ENCODE measurements at places on chromosomes 1 and 21. TPM values are rescaled to one million over a fixed set of nuclear protein-coding genes. Genes with fewer than 3 reads are reported as not detected.

DNA sequence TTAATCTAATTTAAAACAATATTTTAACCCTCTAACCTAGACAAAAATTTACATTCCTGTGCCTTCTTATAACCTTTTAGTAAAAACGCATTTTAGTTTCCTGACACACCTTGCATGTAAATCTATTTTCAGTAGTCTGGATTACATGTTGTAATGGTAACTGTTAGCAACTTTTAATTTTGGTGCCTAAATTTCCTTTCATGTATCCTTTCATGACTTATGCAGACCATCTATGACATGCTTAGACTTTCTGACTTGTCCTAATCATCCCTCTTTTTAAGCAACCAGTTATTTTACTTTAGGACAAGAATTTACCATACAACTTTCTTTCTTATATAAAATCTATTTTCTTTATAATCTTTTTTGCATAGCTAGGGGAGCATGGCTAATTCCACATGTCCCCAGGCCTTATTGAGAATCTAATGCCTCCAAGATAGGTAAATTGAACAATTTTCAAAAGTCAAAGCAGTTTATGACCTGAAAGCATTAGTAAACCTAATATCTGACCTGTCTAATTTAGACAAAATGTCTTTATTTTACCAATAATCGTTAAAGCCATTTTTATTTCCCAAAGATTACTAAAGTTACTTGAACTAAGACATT lies 57.5 kb upstream of the IL12RB2 start:
- DNase-seq = no peak

DNA sequence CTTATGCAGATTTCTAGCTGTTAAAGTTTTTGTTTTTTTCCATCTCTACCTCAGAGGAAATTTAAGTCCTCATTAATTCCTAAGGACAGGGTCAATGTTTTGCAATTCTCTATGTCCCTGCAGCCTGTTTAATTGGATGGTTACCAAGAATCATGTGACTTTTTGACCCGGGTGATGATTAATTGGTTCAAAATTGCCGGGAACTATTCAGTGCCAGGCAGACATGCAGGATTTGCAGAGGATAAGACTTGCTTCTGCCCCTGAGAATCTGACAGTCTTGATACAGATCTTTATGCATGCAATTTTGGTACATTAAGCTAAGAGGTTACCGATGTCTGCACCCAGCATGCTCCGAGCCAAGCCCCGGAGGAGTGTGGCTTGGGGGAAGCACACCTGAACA lies 87.9 kb downstream of the PLPP3 start:
- no peak for DNase-seq

DNA sequence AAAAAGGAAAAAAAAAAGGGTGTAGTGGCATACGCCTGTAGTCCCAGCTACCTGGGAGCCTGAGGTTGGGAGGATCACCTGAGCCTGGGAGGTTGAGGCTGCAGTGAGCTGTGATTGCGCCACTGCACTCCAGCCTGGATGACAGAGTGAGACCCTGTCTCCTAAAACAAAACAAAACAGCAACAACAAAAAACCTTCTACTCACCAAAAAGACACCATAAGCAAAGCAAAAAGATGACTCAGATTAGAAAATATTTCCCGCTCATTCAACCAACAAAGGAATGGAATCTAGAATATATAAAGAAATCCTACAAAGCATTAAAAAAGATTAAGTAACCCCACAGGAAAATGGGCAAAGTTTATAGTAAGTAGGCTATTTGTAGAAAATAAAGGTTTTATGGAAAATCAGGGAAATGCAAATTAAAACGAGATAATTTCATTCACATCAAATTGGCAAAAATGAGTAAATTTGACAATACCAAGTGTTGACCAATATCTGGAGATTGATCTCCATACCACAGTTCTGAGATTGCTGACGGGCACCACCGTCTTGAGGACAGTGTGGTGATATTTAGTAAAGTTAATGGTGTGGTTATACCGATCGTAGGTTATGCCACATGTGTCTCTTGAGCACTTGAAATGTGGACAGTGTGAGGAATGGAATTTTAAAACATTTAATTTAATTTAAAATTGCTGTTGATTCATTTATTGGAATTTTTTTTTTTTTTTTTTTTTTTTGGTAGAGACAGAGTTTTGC lies 54.0 kb downstream of the PIK3CD start:
- no peak for DNase-seq

DNA sequence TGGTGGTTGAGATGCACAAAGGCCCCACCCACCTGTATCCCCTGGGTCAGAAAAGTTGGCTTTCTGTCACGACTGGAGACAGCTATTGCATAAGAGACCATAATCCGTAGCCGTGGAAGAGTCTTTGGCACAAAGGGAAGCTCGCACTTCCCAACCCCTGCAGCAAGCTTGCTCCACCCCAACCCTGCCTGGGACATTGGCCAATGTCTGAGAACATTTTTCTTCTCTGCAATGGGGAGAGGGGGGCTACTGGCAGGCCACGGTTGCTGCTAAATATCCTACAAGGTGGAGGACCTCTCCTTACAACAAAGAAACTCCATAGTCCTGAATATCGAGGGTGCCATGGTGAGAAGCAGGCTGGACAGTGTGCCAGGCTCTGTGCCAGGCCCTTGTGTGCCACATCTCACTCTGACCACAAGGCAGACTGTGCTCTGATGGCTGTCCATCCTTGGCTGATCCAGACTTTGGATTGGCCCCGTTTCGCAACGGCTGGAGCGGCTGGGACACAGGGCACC lies 104.1 kb downstream of the CSMD2 start:
- DNase-seq = no peak

- DNase-seq = no peak
These were observed 18.7 kb upstream of the IL19 start for GRCh38 chr1:206751891-206752290.

DNA sequence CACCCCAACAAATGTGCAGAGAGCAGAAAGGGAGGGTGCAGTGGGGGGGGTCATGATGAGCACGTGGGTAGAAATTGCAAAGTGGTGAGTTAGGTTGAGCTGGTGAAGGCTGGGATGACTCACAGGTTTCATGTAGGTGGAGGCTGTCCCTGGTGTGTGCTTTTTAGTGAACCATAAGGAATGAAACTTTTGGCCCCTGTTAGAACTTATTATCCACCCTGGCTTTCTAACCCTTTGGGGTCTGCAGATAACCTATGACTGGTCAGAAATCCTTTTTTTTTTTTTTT lies 46.9 kb downstream of the DOP1B start:
- DNase-seq = peak; percentile 33

DNA sequence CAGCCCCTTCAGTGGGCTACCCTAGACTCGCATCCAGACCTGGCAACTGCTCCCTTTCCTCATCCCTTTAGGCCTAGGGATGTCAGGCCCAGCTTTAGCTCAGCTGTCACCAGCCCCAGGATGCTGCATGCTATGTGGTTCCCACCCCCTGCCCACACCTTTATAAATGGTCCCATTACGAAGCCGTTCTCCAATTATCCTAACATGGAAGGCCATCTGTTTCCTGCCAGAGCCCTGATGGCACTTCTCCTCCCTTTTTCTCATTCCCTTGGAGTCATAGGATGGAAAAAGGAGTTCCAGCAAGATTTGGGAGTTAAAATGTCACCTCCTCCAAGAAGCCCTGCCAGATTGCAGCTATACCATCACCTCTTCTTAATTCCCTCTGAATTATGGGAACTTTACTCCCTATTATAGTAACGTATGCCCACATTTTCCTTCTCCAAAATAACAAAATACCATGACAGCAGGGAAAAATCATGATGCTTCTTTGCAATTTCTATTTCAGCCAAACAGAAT lies 205.0 kb upstream of the GRIK3 start:
- no peak for DNase-seq

The ZNF670 gene
- total RNA-seq = 1.6 TPM

Measured in pancreas (tissue), 10 donors.